ENCODE measurements at places on chromosomes 16 and 17.

- DNase-seq = no peak
Measured at GRCh38 chr17:35342276-35342675, 31.1 kb downstream of the SLFN11 start.

- no peak for DNase-seq
Measured at GRCh38 chr16:78593352-78593751, 493.9 kb downstream of the WWOX start.

GRCh38 chr16:50939356-50939755 is 197.5 kb downstream of the CYLD start:
- no peak for DNase-seq

DNA sequence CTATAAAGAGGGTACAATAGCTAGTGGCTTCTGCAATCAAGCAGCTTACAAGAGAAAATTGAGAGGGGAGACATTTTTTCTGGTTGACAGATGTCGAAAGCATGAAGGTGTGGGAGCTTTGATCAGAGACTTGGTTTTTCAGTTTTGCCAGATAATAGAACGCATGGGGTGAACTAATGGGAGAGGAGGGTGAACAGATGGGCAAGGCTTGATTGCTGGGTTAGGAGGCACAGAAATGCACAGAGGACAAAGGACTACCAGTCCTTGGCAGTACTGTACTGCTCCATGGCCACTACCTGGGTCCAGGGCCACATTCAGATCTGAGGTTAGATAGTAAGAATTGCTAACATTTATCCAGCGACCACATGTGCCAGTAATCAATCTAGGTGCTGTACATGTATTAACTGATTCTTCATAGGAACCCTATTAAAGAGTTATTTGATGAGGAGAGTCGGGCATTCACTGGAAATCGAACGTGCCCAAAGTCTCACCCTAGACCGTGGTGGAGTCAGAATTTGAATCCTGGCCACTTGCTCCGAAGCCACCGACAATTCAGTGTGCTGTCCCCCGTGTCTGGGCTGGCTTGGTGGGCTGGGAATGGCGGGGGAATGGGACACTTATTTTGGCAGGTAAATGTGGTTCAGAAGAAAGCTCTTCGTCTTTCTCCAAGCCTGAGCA is 873 bp upstream of the KSR1 start:
- DNase-seq = no peak
